Activated T-helper 1 cell treated with Interleukin-2 at 50 U/mL for 16 hours (primary cell): ENCODE measurements at places on chromosomes 3 and 15.

GRCh38 chr15:68651916-68652525, 73.2 kb downstream of the CORO2B start:
- DNase-seq, result no peak

DNA sequence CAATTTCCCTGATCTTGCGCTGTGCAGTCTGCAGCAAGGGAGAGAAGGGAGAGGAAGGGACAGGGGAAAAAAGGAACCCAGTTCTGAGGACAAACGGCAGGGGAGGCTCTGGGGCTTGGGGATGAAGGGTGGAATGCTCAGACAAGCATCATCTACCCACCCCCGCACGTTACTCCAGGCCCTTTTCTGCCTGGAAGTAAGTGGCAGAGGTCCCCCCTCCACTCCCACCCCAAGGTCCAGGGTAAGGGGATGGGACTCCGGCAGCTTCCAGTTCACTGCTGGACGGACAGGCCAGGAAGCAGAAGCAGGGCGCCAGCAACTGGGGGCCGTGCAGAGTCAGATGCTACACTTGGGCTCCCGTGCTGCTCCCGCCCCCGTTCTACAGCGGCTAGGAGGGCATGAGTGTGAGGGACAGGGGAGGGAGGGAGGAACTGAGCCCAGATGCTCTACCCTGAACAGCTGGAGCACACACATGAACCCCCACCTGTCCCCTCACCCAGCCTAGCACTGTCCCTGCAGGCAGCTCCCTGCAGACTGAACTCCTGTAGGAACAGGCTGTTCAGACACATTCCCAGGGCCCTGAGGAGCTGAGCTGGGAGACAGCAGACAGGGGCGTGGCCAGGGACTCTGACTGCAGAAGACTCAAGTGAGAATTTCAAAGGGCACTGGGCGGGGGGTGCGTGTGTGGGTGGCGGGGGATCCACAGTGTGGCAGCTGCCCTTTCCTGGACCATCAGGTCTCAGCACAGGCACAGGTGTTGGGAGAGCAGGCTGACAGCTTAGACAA, 59.7 kb downstream of the SENP2 start:
- DNase-seq, result no peak

GRCh38 chr3:113485161-113485609, 29.8 kb downstream of the SPICE1 start:
- DNase-seq, result no peak

DNA sequence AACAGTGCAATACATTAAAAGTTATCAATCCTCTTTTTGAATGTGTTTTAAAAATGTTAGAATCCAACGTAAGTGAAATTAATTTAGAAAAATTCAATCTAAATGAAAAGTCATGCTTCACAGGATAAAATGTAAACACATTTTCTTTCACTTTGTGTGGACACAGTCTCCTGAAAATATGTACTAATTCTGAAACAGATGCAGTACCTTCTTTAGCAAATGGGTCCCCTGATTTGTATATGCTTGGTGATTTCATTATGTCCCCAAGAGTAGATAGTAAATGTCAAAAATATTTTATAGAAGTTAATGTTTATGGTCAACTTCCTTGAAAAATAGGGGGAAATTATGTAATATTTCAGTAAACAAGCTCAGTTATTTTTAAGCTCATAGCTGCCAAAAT, 28.9 kb downstream of the FOXP1 start:
- no peak for DNase-seq

- DNase-seq, result no peak
Measured at GRCh38 chr15:25470230-25470629, 31.4 kb upstream of the UBE3A start.

GRCh38 chr15:38674448-38674847, 109.8 kb upstream of the RASGRP1 start:
- no peak for DNase-seq

DNA sequence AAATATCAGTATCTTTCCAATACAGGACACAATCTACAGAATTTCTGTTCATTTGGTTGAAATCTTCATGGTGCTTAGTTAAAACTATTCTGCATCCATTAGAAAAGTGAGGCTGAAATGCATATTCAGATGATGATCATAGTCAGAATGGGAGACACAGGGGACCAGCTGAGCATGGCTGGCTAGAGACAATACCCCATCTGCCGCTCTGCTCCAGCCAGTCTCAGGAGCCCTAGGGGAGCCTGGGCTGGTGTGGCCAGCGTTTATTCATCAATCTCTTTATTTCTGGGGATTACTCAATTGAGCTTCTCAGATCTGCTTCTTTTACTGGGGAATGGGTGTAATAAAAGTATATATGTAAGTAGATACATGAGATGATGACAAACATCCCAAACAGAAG, 470.9 kb upstream of the CDIN1 start:
- no peak for DNase-seq

DNA sequence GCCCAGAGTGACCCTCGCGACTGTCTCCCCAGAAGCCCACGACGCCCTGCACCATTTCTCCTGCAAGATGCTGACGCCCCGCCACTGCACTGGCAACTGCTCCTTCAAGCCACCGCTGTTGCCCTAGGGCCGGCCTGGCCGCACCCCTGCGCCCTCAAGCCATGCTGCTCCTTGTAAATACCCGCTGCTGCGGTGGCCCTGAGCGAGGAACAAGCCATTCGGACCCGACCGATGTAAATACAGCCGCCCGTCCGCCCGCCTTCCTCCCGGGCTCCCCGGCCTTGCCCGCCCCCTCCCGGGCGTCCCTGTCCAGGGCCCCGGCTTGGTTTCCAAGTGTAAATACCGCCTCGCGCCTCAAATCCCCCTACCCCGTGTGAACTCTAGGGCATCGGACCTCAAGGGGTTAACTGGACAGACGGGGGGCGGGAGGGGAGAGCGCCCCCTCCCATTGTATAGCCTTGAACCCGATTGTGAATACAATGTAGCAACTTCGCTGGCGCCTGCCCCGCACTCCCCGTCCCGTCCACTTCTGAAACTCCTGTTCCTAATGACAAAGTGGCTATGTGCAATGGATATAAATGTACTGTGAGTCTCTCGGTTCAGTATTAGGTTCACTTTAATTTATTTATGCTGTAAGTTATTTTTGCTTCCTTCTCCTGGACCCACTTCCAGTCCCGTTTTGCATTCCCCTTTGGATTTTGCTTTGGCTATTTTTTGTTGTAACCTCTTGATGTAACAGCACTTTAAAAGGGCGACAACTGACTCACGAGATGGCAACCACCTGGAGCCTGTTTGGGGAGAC, 5.9 kb downstream of the RNU6-1 start:
- no peak for DNase-seq

GRCh38 chr15:60251300-60252070, 146.3 kb downstream of the ANXA2 start:
- DNase-seq, result no peak

DNA sequence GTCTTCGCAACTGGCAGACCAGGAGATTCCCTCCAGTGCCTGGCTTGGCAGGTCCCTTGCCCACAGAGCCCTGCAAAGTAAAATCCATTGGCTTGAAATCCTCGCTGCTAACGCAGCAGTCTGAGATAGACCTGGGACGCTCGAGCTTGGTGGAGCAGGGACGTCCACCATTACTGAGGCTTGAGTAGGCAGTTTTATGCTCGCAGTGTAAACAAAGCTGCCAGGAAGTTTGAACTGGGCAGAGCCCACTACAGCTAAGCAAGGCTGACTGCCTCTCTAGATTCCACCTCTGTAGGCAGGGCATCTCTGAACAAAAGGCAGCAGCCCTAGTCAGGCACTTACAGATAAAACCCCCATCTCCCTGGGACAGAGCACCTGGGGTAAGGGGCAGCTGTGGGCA, 205.0 kb upstream of the MME start:
- DNase-seq, result no peak

DNA sequence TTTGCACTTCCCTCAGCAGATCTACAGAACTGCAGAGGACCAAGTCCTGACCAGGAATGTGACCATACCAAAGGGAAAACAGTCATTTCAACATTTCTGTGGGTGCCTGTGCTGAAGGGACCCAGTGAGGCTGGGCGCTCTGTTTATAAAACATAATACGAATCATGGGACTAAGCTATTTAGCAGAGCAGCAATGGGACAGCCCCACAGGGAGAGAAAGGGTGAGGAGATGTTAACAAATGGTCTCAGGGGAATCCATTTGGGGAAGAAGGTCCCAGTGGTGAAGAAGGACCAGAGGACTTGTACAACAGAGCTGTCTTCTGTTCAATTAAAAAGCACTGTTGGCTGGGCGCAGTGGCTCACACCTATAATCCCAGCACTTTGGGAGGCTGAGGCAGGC, 1025.4 kb downstream of the FHIT start:
- no peak for DNase-seq

GRCh38 chr15:52151353-52151752, 38.8 kb upstream of the BCL2L10 start:
- DNase-seq, result no peak

- no peak for DNase-seq
Measured at GRCh38 chr3:55322638-55323037, 164.5 kb downstream of the WNT5A start.

DNA sequence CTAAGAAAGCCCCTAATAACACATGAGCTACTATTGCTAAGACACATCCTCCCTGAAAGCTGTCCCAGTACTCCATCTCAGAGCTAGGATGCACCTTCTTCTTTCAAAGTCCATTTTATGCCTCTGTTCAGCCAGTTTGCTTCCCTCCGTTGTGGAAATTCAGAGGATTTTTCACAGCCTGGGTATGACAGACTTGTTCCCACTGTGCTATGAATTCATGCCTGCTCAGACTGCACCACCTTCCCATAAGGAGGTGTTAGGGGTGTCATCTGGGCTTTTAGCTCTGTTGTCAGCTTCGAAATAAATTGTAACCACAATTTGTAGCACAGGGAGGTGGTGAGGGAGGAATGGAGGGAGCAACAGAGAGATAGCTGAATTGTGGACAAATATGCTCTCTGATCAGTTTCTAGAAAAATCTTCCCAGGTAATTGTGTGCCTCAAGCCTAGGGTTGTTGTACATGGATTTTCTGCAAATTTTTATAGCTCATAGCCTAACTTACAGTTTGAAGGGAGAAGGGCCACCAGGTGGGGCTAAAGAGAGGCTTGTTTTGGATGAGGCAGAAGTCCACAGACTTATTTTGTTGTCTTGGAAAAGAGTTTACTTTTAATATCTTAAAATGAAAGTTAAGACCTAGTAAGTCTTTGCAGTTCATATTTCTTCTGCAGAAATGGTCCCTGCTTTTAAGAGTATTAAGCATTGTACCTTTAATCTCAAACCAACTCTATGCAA, 462.0 kb downstream of the PDCD6IP start:
- DNase-seq, result no peak

DNA sequence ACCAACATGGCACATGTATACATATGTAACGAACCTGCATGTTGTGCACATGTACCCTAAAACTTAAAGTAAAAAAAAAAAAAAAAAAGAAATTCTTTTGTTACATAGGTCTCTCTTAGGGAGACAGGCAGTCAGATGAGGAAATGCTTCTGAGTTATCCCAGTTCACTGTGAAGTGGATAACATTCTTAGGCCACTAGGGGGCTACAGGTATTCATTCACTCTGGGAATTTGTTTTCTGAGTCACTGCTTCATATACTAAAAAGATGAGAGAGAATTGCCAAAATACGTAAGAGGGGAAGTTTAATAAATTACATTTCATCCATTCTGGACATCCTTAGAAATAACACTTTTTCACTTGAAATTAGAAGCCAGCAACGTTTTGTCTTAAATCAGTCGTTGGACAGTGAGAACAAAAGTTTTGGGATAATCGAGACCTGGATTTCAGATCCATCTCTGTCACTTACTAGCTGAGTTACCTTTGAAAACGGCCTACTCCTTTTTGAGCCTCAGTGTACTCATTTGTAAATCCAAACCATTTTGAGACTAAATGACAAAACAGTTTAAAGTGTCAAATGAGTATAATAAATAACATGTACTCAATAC, 738.4 kb upstream of the ALCAM start:
- no peak for DNase-seq

DNA sequence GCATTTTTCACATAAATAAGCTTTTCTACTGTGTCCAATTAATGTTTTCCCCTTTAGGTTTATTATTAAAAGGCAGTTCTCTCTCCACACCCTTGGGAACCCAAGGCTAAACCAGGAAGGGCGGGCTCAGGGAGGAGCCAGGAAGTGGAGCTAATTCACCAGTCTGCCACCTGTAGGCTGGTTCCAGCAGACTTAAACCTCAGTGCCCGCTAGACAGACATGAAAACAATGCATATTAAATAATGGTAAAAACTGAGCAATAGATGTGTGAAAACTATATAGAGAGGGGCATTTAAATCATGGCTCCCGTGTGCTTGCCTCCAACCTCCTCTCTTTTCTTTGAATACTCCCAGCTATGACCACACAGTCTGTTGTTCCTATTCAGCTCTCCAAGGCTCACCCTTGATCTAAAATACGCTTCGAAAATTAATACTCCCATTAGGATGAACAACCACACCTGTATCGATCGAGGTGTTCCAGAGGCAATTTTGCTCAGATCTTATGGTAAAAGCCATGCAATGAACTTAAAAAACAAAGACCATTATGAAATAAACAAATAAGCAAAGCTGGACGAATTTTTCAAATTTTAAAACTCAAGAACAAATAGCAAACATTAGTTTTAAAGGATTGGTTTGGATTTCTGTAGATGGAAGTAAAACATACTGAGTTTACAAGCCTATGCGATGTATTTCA, 253.3 kb downstream of the TJP1 start:
- no peak for DNase-seq

- DNase-seq, result no peak
Measured at GRCh38 chr3:126112531-126113237, 28.8 kb upstream of the SLC41A3 start.

DNA sequence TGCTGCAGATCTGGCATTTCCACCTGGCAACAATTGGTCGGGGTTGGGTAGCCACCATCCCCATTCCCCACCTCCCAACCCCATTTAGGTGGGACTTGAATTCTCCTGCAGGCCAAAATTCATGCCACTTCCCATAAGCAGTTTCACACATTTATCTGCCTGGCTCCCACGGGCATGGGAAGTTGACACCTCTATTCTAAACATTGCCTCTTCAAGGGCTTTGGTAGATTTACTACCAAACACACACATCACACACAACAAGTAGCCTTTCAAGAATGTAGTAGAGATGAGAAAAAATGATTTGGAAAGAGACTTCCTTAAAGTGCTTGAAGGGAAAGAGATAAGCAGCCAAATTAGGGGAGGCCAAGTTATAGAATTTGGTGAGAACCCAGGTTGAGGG, 30.9 kb downstream of the ZBTB38 start:
- DNase-seq, result no peak

GRCh38 chr15:39132954-39133600, 447.8 kb upstream of the THBS1 start:
- DNase-seq, result no peak

GRCh38 chr3:152376351-152377183, 107.8 kb downstream of the MBNL1 start:
- DNase-seq, result no peak

- no peak for DNase-seq
Measured at GRCh38 chr3:142888099-142888480, 793 bp downstream of the PCOLCE2 start.

DNA sequence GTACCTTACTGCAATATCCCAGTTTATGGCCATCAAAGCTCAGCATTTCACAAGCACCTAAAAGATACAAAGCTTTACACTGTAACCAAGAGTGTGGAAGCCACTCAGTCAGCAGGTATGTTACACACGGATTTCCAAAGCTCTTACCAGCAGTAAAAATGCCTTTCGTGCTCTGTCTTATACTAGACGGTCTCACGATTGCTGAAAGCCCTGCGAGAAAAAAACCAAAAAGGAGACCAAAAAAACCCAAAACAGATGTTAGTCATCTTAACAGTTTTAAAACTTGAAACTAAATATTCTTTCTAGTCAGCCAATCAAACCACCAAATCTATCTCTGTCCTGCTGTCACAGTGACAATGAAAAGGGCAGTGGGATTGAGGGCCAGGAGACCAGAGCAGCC, 39.0 kb downstream of the TAMM41 start:
- no peak for DNase-seq

GRCh38 chr3:119161240-119161639, 12.2 kb upstream of the UPK1B start:
- no peak for DNase-seq

- no peak for DNase-seq
Measured at GRCh38 chr3:58640700-58641372, 25.7 kb downstream of the FAM3D start.
